ENCODE measurements at places on chromosomes 6 and 20. TPM values are rescaled to one million over a fixed set of nuclear protein-coding genes. Genes with fewer than 3 reads are reported as not detected.

LIN28B gene
- not detected for total RNA-seq

TUBB gene
- total RNA-seq = 1,290 TPM

TMEM151B gene
- under 0.01 TPM for total RNA-seq

CD109 gene
- 42.4 TPM for total RNA-seq

CPXM1 gene
- total RNA-seq = not detected

LHFPL5 gene
- not detected for total RNA-seq

TDRD6 gene
- 0.03 TPM for total RNA-seq

DDO gene
- total RNA-seq = 0.07 TPM

PDSS2 gene
- total RNA-seq = 12.0 TPM

COL12A1 gene
- total RNA-seq = 119 TPM

CDSN gene
- 0.88 TPM for total RNA-seq

GABRR1 gene
- not detected for total RNA-seq

SLC17A2 gene
- not detected for total RNA-seq

OR2H2 gene
- total RNA-seq = not detected

SYTL3 gene
- 1.1 TPM for total RNA-seq

CYB5R4 gene
- 20.1 TPM for total RNA-seq

EEF1A2 gene
- not detected for total RNA-seq

SCUBE3 gene
- not detected for total RNA-seq

PLCB1 gene
- 0.41 TPM for total RNA-seq

BEND6 gene
- total RNA-seq = 1.8 TPM

CD93 gene
- total RNA-seq = not detected

TREM1 gene
- total RNA-seq = not detected

SNAI1 gene
- 0.04 TPM for total RNA-seq

SLC12A5 gene
- total RNA-seq = 3.2 TPM

ALDH5A1 gene
- total RNA-seq = 0.42 TPM

TSPYL4 gene
- total RNA-seq = 6.7 TPM

LAMA4 gene
- not detected for total RNA-seq

LINC00237 gene
- total RNA-seq = not detected

PRDM13 gene
- total RNA-seq = not detected

Measured in foreskin keratinocyte (primary cell).